ENCODE measurements at places on chromosomes 7 and 10. TPM values are rescaled to one million over a fixed set of nuclear protein-coding genes. Genes with fewer than 3 reads are reported as not detected.

DNA sequence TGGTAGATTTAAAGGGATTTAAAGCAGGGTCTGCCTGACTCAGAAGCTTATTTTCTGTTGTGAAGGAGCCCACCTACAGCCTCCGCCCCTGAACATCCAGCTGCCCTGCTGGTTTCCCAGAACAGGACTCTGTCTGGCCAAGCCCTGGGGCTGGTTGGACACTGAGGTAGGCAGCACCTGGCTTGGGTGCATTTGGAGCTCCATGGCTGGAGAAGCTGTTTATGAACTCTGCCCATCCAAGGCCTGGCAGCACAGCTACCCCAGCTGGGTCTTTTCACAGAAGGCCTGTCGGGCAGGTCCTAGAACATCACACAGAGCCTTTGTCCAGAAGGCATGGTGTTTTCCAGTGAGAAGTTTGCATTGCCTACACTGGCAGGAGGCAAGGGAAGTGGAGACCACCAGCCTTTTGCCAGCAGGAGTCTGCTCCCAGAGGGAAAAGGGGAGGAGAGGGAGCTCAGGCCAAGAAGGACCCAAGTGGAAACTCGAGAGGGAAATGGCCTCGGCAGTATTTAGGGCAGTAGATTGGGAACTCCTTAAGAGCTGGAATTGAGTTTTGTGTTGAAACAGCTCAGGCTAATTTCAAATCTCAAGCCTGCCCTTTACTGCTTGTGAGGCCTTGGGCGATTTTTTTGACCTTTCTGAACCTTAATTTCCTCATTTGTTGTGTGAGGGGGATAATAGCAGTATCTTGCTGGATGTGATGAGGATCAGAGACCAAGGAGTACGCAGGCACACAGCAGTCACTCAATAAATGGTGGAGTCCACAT is 12.3 kb upstream of the PDCD4 start:
- no peak for DNase-seq
- peak overlapping the region; percentile 87 for H3K27ac ChIP-seq
- H3K27me3 ChIP-seq, result no peaks in the 10 kb centered on the region
- no peaks in the 10 kb centered on the region for H3K36me3 ChIP-seq
- peaks cover 77% of the 10 kb centered on the region for H3K4me1 ChIP-seq

DNA sequence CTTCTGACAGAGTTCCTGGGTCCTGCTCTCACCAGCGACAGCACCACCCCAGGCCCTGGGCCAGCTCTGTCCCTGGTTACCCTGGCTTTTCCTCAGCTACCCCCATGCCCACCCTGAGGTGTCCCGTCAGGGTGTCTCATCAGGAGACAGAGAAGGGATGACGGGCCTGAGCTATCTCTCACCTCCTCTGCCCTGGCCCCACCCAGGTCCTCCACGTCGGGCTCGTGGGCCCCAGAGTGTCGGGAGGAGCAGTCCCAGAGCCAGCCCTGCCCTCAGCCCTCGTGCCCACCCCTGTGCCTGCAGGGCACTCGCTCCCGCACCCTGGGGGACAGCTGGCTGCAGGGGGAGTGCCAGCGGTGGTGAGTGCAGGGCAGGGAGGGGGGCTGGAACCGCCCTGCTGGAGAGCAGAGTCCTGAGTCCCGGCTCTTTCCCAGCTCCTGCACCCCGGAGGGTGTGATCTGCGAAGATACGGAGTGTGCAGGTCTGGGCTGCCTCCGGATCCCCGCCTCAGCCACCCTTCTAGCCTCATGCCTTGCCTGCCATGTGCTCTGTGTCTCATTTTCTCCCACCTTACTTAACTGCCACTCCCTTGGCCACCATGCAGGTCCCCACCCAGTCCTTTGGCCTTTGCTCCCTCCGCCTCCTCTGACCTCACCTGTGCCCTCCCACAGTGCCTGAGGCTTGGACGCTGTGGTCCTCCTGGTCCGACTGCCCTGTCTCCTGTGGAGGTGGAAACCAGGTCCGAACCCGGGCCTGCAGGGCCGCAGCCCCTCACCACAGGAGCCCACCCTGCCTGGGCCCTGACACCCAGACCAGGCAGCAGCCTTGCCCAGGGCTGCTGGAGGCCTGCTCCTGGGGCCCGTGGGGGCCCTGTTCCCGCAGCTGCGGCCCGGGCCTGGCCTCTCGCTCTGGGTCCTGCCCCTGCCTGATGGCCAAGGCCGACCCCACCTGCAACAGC is 16.7 kb upstream of the ZNF862 start:
- H3K36me3 ChIP-seq, result no peaks in the 10 kb centered on the region
- H3K4me1 ChIP-seq, result no peaks in the 10 kb centered on the region
- no peak overlapping the region for H3K27ac ChIP-seq
- no peaks in the 10 kb centered on the region for H3K27me3 ChIP-seq
- peak; percentile 72 for DNase-seq
- H3K4me3 ChIP-seq, result no peak overlapping the region

DNA sequence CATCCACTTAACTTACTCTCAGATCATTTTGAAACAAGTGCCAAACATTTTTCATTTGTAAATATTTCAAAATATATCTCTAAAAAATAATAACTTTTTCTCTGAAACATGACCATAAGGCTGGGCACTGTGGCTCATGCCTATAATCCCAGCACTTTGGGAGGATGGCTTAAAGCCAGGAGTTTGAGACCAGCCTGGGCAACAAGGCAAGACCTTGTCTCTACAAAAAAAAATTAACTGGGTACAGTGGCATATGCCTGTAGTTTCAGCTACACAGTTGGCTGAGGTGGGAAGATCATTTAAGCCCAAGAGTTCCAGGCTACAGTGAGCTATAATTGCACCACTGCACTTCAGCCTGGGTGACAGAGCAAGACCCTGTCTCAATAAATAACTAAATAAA is 36.4 kb downstream of the USP54 start:
- no peaks in the 10 kb centered on the region for H3K36me3 ChIP-seq
- no peak overlapping the region for H3K4me3 ChIP-seq
- no peaks in the 10 kb centered on the region for H3K4me1 ChIP-seq

- no peaks in the 10 kb centered on the region for H3K4me1 ChIP-seq
- H3K36me3 ChIP-seq, result no peaks in the 10 kb centered on the region
- H3K27ac ChIP-seq, result no peak overlapping the region
- H3K27me3 ChIP-seq, result no peaks in the 10 kb centered on the region
- no peak for DNase-seq
These were observed 76.5 kb upstream of the ITPRID1 start for GRCh38 chr7:31437250-31437865.

GRCh38 chr7:24715171-24715570 is 42.1 kb downstream of the GSDME start:
- DNase-seq, result peak; percentile 16
- no peak overlapping the region for H3K4me3 ChIP-seq
- H3K36me3 ChIP-seq, result no peaks in the 10 kb centered on the region
- H3K27ac ChIP-seq, result no peak overlapping the region
- no peaks in the 10 kb centered on the region for H3K27me3 ChIP-seq

GRCh38 chr7:86933295-86933845 is 126.1 kb downstream of the ELAPOR2 start:
- no peak for DNase-seq
- no peak overlapping the region for H3K4me3 ChIP-seq
- H3K36me3 ChIP-seq, result no peaks in the 10 kb centered on the region

- H3K4me1 ChIP-seq, result no peaks in the 10 kb centered on the region
- no peaks in the 10 kb centered on the region for H3K27me3 ChIP-seq
- no peak overlapping the region for H3K4me3 ChIP-seq
- no peak overlapping the region for H3K27ac ChIP-seq
- no peaks in the 10 kb centered on the region for H3K36me3 ChIP-seq
These were observed 918.1 kb upstream of the MBL2 start for GRCh38 chr10:53690524-53691240.

DNA sequence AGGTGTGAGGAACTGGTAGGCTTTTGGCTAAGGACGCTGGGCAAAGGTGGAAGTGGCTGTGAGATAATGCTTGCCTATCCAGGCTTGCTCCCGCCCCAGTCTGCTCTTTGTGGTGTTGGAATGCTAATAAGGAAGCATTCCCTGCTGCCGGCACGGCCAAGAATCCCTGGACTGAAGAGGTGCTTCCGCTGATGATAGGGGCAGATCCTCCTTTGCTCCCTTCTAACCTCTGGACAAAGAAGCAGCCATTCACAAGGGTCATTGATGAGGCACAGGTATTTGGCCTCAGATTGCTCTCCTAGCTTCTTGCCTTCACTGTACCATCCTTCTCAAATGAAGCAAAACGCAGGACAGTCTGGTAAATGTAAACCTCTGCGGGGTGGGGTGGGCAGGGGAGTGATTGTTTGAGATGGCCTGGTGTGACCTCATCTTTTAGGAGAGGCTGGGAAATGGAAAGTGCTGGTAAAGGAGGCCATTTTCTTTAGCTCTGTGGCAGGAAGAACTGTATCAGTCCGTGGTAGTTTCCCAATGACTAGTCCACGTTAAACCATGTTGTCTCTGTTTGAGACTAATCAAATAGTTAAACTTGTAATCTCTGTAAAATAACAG is 1.7 kb downstream of the PGAM1 start:
- H3K27me3 ChIP-seq, result no peaks in the 10 kb centered on the region
- peak overlapping the region; percentile 60 for H3K4me3 ChIP-seq
- no peak for DNase-seq
- H3K4me1 ChIP-seq, result peaks cover 23% of the 10 kb centered on the region
- peak overlapping the region; percentile 90 for H3K27ac ChIP-seq

DNA sequence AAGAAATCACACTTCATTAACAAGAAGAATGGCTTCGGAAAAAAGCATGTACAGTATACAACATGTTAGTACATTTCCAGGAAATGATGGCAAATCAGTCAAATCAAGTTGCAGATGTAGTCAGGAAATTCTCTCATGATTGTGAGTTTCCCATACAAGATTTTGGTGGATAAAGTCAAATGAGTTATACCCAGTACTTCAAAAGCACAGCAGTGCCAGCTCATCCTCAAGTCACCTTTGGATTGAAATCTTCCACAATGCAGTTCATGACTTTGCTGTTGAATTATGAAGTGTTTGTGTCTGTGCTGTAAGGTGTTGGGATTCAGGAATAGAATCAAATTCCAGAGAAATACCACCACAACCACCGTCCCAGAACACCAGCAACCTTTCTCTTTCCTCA is 301.3 kb upstream of the BMPER start:
- no peak overlapping the region for H3K27ac ChIP-seq
- H3K4me3 ChIP-seq, result no peak overlapping the region
- peaks cover 11% of the 10 kb centered on the region for H3K36me3 ChIP-seq
- H3K27me3 ChIP-seq, result no peaks in the 10 kb centered on the region
- DNase-seq, result no peak

DNA sequence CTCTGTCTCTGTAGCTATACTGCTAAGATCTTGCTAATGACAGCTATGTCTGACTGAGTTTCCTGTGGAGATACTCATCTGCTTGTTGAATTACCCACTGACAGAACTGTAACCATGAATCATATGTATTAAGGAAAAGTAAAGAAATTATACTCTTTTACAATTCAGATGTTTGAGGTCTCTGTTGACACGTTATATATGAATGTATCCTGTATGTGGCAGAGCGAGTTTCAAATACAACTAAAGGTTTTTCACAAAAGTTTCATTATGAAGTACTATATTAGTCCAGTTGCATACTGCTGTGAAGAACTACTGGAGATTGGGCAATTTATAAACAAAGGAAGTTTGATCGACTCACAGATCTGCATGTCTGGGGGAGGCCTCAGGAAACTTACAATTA is 232.5 kb downstream of the CDK14 start:
- no peak overlapping the region for H3K4me3 ChIP-seq
- no peaks in the 10 kb centered on the region for H3K36me3 ChIP-seq
- H3K27ac ChIP-seq, result no peak overlapping the region
- DNase-seq, result no peak
- no peaks in the 10 kb centered on the region for H3K4me1 ChIP-seq

DNA sequence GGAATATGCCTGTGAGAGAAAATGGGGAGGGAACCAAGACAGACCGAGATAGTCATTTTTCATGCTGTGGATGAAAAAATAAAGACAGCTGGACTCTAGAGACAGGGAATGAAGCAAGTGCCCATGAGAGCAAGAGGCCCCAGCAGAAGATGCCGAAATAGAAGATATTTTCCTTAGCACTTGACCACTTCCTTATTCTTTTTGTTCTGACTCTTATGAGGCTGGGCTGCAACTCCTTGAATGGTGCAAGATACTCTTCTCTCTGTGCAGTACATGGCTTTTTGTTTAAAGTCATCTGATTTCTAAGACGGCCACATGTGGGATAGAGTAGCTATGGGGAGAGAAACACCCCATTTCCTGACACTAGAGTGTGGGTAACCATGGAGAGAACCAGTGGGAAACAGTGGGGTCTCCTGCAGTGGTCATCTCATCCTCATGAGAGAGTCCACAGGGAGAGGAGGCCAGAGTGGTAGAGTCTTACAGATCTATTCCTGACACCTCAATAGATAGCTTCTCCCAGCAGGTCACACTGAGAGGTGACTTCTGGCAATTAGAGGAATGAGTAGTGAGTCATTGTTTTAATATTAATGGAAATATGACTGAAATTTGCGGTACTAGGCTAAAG is 18.0 kb upstream of the VCL start:
- no peak overlapping the region for H3K4me3 ChIP-seq
- H3K27me3 ChIP-seq, result no peaks in the 10 kb centered on the region
- peaks cover 25% of the 10 kb centered on the region for H3K4me1 ChIP-seq
- H3K36me3 ChIP-seq, result no peaks in the 10 kb centered on the region
- peak overlapping the region; percentile 83 for H3K27ac ChIP-seq

DNA sequence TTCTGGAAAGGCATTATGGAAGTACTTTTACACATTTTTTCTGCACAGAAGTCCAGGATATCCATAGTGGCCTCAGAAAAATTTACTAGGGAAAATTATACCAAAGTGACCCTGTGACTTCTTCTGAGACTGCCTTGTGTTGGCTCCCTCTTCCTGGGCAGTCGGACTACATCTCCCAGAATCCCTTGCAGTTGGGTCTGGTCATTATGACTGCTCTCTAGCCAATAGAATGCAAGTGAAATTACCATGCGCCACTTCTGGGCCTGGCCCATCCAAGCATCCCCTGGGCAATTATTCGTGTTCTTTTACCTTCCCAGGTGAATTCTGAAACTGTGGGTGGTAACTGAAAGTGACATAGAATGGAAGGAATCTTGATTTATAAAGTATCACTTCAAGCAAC is 430.9 kb downstream of the ACTR3B start:
- no peak overlapping the region for H3K27ac ChIP-seq
- no peak overlapping the region for H3K4me3 ChIP-seq
- no peaks in the 10 kb centered on the region for H3K27me3 ChIP-seq
- DNase-seq, result no peak

DNA sequence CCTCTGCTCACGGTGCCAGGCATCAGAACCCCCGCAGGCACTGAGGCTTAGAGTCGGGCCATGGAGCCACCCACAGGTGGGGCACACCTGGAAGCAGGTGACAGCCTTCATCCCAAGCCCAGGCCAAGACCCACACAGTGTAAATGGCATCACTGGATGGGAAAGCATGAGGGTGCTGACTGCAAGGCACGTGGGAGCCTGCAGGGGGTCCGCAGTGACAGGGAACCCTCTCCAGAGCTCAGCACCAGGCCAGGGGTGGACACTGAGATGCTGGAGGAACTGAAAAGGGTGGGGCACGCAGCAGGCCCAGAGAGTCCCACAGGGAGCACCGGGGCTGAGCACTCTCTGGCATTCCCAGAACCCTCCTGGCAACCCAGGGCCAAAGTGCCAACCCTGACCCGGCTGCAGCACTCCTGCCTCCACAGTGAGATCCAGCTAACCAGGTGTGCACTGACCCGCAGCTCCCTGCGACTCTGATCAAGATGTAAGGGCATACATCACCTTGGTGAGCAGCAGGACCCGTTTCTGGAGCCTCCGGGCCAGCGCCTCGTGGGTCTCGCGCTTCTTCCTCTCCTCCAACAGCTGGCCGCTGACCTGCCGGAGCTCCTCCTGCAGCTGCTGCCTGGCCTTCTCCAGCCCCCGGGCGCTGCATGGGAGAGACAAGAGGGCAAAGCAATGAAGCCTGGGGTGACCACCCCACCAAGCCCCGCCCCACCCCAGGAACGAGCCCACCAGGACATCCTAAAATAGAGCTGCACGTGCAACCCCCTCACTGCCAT is 163.9 kb downstream of the MAD1L1 start:
- no peaks in the 10 kb centered on the region for H3K27me3 ChIP-seq
- H3K4me3 ChIP-seq, result no peak overlapping the region
- H3K36me3 ChIP-seq, result peaks cover 22% of the 10 kb centered on the region
- peaks cover 18% of the 10 kb centered on the region for H3K4me1 ChIP-seq
- DNase-seq, result no peak
- H3K27ac ChIP-seq, result no peak overlapping the region

SPDYE2B gene
- polyA plus RNA-seq, result not detected

FANK1 gene
- 0.35 TPM for polyA plus RNA-seq
